ENCODE measurements at places on chromosomes 1 and 21. TPM values are rescaled to one million over a fixed set of nuclear protein-coding genes. Genes with fewer than 3 reads are reported as not detected.

DNA sequence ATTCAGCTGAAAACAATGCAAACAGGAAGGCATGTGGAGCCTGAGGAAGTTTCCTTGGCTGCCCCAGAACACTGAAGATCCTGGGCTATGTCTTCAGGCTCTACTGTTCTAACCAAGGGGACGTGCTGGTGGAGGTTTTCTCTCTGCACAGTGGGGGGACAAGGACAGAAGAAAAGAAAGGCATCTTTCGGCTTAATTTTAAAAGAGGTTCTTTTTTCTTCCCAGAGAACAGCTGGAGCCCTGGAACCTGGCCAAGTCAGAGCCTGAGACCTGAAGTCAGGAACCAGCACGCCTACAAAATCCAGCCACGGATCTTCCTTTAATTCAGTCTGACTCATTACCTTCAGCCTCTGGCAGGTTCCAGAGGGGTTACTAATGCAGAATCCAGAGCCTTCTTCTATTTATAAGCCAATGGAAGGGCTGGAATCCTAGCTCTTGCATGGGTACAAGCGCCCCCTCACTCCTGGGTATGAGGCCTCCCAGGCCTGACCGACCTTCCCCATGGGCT is 19.8 kb downstream of the CTNNBIP1 start:
- no peak for DNase-seq

DNA sequence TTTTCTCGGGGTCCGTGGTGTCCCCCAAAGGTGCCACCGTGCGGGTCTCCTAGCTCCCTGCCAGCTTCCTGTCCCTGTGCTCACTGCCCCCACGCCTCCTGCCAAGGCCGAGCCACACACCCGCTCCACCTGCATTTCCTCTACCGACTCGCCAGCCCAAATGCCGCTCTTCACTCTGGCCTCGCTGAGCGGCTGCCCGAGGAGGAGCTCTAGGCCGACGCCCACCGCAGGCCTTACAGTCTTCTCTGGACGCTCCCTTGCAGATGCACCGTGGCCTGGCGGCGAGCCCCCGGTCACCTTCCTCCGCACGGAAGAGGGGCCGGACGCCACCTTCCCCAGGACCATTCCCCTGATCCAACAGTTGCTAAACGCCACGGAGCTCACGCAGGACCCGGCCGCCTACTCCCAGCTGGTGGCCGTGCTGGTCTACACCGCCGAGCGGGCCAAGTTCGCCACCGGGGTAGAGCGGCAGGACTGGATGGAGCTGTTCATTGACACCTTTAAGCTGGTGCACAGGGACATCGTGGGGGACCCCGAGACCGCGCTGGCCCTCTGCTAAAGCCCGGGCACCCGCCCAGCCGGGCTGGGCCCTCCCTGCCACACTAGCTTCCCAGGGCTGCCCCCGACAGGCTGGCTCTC is 26.3 kb downstream of the FTCD start:
- no peak for DNase-seq

DNA sequence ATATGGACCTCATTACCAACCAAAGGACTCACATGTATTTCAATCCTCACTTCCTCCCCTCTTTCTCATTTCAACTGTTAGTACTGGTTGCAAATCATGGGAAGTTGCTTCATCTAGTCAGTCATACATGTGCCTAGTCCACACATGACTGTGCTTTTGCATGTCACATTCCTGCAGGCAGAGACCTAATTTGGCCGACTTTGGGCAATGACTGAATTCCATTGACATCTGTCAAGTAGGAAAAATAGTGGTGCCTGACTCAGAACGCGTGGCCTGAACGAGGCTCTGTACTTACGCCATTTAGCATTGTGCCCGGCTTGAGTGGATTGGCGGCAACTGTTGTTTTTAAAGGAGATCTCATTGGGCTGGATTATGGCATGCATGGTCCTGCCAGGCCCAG is 18.0 kb downstream of the PTPRU start:
- no peak for DNase-seq

GRCh38 chr21:36791180-36791579 is 92.3 kb downstream of the SIM2 start:
- DNase-seq = no peak

DNA sequence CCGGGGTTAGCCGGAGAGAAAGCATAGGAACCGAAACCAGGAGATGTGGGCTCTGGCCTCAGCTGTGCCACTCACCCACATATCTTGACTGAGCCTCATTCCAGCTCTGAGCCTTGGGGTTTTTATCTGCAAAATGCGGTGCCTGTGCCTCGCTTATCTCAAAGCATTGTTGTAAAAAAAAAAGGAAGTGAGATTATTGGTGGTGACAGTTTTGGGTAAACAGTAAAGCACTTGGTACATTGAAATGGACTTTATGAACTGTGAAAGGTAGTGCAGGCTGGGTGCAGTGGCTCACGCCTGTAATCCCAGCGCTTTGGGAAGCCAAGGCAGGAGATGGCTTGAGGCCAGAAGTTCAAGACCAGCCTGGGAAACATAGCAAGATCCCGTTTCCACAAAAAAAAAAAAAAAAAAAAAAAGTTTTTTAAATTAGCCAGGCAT is 3.8 kb downstream of the PTAFR start:
- no peak for DNase-seq

- DNase-seq = no peak
These were observed 91.4 kb downstream of the PDE9A start for GRCh38 chr21:42744520-42745445.

DNA sequence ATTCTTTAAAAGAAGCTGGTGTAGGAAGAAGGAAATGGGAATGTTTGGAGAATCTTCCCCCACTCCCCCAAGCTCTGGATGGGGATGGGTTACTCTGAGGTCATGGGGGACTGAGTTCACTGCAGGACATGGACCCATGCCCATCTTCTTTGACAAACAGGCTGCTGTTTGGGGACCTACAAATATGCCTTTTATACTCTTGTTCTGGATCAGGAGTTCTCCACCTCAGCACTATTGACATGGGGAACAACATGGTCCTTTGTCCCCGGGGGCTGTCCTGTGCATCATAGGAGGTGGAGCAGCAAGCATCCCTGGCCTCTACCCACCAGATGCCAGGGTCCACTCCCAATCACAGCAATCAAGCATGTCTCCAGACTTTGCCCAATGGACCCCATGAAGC is 365.8 kb upstream of the C1orf174 start:
- DNase-seq = no peak

DNA sequence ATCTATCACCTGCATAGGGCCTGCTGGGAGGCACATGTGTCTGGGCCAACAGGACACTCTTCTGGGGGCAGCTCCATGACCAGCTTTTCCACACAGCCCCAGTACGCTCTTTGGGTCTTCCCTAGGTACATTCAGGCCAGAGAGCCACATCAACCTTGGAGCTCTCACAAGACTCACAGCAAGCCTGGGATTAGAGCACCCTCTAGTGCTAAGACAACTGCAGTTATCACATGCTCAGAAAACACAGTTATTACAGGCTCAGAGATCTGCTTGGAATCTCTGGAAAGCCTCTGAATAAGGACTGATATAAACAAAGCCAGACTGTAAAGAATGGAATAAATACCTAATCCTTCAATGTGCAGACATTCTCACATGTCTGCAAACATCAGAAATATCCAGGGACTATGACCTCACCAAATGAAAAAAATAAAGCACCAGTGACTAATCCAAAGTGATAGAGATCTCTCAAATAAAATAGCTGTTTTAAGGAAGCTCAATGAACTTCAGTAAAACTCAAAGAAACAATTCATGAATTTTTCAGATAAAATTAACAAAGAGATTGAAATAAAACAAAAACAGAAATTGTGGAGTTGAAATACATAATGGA is 563.9 kb upstream of the NR5A2 start:
- DNase-seq = no peak

DNA sequence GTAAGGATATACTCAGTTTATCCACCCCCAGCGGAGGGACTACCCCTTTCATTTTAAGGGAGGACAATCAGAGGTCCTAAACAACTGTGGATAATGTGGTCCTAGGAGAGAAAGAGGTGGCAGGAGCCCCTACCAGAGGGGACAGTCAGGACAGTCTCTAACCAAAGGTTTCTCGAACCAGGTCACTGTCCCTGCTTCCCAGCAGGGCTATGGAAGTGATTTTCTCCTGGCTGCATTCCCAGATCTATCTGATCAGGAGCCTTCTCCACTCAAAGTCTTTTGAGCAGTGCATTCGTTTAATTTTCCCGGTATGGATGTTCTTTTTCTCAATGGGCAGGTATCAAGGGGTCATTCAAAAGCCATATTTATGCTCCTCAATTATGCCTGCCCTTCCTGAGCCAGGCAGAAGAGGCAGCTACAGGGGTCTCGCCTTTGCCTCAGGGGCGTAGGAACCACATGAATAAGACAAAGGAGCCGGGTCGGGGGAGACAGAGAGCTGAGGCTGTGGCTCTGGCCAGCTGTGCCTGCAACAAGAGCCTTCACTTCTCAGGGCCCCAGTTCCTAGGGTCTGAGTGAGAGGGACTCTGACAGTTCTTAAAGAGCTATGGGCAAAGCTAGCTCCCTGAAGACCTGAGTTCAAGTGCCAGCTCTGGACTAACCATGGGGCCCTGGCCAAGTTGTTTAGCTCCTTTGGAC is 62.5 kb upstream of the DMRTB1 start:
- no peak for DNase-seq

GRCh38 chr1:47754221-47754620 is 243.0 kb downstream of the TRABD2B start:
- DNase-seq = no peak

GRCh38 chr1:46084553-46085451 is 47.6 kb downstream of the PIK3R3 start:
- DNase-seq = no peak

DNA sequence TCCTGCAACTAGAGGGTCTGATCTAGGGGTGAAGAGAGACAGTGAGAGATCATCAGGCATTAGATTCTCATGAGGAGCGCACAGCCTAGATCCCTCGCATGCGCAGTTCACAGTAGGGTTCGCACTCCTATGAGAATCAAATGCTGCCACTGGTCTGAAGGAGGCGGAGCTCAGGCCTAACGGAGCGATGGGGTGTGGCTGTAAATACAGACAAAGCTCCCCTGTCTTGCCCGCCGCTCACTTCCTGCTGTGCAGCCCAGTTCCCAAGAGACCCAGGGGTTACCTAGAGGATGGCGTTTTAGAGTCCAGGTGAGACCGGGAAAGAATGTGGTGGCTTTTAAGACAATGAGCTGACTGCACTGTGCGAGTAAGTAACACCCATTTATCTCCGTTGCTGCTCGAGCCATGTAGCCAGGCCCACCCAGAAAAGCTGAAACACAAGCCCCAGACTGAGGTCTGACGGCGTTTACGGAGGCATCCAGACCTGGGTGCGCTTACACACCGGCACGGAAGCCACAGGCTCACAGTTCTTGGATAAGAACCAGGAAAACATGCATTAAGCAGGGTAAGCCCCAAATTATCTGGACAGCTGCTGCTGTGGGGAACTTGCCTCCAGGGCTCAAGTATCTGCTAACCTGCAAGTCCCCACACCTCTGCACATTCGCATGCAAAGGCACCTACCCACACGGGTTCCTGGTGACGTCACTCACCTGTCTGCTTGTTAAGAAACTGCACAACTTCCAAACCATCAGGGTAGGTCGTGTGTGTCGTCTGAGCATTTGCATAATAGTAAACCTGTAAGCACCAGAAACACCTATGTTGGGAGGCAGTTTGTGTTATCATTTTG is 12.5 kb downstream of the TCP10L start:
- no peak for DNase-seq

GRCh38 chr21:28336314-28336713 is 656.4 kb downstream of the LTN1 start:
- DNase-seq = no peak

DNA sequence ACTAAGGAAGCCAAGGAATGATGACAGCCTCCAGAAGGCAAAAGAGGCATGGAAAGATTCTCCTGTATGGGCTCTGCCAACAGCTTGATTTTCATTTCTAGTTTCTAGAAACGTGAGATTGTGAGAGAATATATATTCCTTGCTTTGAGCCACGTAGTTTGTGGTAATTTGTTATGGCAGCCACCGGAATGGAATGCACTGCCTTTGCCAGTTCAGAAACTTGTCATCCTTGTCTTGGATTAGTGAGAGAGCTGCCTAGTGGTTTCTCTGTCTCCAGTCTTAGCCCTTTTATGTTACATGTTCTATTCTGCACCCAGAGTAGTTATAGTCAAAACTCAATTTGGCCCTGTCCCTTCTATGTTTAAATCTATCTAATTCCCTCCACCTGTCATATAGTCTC is 216.0 kb upstream of the PTGFR start:
- no peak for DNase-seq

GRCh38 chr21:39313042-39313570 is 326 bp downstream of the BRWD1 start:
- no peak for DNase-seq

DNA sequence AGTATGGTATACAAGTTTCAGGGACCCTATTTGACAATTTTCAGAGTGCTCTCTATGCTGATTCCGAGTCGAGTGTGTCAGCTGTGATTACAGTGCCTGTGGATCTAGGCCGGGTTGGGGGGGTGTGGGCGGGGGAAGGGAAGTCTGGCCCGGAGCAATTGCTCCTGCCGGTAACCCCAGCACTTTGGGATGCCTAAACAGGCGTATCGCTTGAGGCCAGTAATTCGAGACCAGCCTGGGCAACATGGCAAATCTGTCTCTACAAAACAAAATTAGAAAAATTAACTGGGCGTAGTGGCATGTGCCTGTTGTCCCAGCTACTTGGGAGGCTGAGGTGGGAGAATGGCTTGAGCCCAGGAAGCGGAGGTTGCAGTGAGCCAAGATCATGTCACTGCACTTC is 1.6 kb upstream of the IL10RB start:
- no peak for DNase-seq

- DNase-seq = no peak
These were observed 3.4 kb downstream of the SLC26A9 start for GRCh38 chr1:205939690-205940330.

DNA sequence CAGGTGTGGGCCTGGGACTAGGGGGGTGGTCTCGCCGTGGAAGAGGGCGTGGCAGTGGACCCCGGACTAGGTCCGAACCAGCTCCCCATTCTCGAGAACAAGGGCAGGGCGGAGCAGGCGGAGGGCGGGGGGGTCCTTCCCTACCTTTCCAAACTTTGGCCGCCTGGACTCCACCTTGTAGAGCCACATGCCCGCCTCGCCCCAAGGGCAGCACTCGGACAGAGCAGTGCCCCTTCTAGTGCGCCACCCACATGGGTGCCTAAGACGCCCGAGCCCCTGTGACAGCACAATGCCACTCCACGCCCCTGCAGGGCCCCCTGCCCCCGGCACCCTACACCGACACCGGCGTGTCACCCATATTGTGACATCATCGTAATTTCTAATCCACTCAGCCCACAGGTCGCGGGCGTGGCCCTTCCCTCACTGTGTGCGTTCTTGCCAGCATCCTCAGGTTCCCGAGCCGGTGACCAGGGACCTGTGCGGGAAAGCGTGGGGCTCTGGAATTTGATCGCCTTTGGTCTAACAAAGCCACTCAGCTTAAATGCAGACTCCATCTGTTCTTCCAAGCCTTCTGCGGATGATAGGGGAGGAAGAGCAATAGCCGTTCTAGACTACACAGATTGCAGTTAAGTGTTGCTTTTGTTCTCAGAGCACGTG is 553 bp upstream of the STMN1 start:
- no peak for DNase-seq

CELA2B gene
- not detected for total RNA-seq

KAZN gene
- 6.9 TPM for total RNA-seq

OR2T35 gene
- not detected for total RNA-seq

TSTD1 gene
- total RNA-seq = 10.9 TPM

KANK4 gene
- total RNA-seq = 4.6 TPM

THEM5 gene
- total RNA-seq = not detected

OLFML2B gene
- 0.65 TPM for total RNA-seq

C1QC gene
- 151 TPM for total RNA-seq

BEND5 gene
- total RNA-seq = 0.93 TPM

TMEM39B gene
- 3.0 TPM for total RNA-seq

KPRP gene
- not detected for total RNA-seq

PYHIN1 gene
- 0.61 TPM for total RNA-seq
